T-helper 17 cell (primary cell): ENCODE measurements at places on chromosomes 2 and 18. TPM values are rescaled to one million over a fixed set of nuclear protein-coding genes. Genes with fewer than 3 reads are reported as not detected.

DNA sequence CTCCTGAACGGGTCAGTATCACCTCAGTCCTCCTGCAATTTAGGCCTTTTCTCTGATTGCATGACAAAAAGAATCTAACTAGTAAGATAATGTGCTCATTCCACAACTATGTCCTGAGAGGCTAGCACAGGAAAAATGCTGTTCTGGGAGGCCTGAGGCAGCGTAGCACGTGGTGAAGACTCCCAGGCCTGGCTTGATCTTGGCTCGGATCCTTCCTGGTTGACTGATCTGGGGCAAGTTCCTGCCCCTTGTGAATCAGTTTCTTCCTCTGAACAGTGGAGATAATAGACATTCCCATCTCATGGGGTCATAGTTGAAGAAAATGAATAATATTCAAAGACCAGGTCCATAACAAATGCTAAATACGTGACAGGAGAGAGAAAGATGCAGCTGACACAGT is 12.3 kb downstream of the FBLN7 start:
- H3K27ac ChIP-seq: peak overlapping the region; percentile 83
- peaks cover 9% of the 10 kb centered on the region for H3K27me3 ChIP-seq
- H3K36me3 ChIP-seq: peaks cover 2% of the 10 kb centered on the region
- no peak overlapping the region for H3K4me3 ChIP-seq
- DNase-seq: no peak
- peaks cover 8% of the 10 kb centered on the region for H3K4me1 ChIP-seq

The RPRM gene
- total RNA-seq: not detected

The ST8SIA5 gene
- total RNA-seq: not detected

The SCG2 gene
- total RNA-seq: not detected

DNA sequence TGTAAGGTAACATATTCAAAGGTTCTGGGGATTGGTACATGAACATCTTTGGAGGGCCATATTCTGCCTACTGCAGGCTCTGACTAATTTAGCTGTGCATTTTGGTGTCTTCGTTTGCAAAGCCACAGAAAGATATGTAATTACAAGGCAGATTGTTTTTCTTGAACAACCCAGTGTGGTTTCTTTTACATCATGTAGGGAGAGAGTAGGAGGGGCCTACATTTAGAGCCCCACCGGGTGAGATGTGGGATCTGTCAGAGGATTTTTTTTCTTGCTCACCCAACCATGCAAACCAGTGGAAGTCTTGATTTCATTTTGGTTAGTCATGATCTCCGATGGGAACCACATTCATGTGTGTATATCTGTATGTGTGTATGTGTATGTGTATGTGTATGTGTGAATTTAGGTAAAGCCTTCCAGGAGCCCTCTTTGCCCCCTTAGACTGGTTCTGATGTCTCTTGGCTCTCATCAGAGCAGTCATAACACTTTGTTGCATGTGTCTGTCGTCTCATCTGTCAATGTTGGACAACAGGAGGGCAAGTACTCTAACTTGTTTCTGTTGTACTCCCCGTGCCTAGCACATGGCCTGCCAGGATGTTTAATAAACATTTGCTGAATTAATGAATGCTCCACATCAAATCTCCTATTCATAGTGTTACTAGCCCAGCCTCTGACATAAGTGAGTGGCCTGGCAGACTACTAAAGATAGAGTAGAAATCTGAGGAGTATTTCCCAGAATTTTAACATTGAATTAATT is 239.9 kb downstream of the MTX2 start:
- no peak for DNase-seq
- H3K27ac ChIP-seq: no peak overlapping the region
- no peaks in the 10 kb centered on the region for H3K4me1 ChIP-seq
- no peak overlapping the region for H3K4me3 ChIP-seq
